Activated CD4-positive, alpha-beta T cell treated with anti-CD3 and anti-CD28 coated beads, Interleukin-2, amount 50 U/mL, for 1 hour (primary cell): ENCODE measurements at places on chromosomes 12 and 14.

GRCh38 chr12:8054816-8055215, 11.3 kb downstream of the C3AR1 start:
- no peak for DNase-seq

GRCh38 chr14:54267172-54267571, 129.6 kb upstream of the CDKN3 start:
- no peak for DNase-seq

GRCh38 chr14:104249089-104249488, 110.7 kb downstream of the KIF26A start:
- DNase-seq = no peak

GRCh38 chr12:95908573-95908972, 33.8 kb downstream of the CCDC38 start:
- DNase-seq = no peak

DNA sequence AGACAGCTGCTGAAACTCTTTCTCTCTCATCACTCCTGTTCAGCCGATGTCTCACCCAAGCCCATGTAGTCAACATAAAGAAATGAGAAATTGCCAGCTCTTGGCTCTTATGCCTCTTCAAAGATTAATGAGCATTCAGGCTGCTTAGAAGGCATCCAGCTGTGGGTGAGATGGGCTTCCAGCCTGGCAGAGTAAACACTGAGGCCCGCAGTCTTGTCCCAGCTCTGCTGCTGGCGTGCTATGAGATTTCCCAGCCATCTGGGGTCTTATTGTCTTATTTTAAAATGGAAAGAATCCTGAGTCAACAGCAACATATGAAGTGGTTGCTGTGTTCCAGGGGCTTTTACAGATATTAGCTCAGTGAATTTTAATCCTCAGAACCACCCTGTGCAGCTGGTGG, 12.6 kb downstream of the RXYLT1 start:
- DNase-seq = no peak

DNA sequence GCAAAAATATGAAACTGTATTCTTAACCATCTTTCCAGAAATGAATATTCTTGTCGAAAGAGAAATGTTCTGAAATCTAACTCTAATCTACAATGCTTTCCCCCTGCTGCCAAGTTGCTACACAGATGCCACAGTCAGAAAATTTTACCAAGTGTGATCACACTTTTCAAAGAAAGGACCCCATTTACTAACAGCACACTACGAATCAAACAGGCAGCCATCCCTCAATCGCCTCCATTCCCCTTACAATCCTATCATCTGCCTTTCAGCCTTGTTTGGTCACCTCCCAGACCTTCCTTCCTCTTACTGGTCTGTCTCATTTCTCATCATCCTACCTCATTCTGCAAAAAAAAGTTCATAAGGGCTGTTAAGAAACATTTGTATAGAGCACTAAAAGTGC, 190.1 kb downstream of the MED13L start:
- no peak for DNase-seq

DNA sequence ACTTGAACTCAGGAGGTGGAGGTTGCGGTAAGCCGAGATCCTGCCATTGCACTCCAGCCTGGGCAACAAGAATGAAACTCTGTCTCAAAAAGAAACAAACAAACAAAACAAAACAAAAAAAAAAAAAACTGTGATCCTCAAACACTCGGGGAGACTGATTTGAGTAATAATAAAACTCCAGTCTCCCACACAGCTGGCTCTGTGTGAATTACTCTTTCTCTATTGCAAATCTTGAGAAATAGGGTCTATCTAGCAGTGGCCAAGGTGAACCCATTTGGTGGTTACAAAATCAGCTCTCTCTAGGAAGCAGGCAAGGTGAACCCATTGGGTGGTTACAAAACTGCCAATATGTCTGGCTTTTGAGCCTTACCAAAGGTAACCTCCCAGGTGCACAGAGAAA, 6.0 kb upstream of the ACOT6 start:
- no peak for DNase-seq

DNA sequence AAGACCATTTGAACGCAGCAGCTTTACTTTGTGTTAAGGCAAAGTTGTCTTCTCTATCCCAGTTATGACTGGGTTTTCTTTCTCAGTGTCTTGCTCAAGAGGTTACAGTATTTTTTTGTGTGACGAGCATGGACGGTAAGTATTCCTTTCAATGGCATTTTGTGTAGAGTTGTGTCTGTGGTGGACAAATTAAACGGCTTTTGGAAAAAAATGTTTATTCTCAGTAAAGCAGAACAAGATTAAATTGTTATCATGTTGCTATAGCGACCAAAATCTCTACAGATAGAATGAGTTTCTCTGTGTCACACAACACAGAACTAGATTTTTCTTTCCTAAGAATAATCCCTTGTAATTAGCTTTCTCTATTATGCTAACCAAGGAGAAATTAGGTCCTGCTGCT, 417.1 kb downstream of the AEBP2 start:
- no peak for DNase-seq
